Activated CD4-positive, alpha-beta T cell treated with anti-CD3 and anti-CD28 coated beads, Interleukin-2, amount 10 ng/mL, durations not matched to agents 7 days and 5 days (primary cell): ENCODE measurements at places on chromosomes 5 and 9. TPM values are rescaled to one million over a fixed set of nuclear protein-coding genes. Genes with fewer than 3 reads are reported as not detected.

GRCh38 chr5:96229188-96229587 is 203.9 kb downstream of the PCSK1 start:
- no peak for DNase-seq

DNA sequence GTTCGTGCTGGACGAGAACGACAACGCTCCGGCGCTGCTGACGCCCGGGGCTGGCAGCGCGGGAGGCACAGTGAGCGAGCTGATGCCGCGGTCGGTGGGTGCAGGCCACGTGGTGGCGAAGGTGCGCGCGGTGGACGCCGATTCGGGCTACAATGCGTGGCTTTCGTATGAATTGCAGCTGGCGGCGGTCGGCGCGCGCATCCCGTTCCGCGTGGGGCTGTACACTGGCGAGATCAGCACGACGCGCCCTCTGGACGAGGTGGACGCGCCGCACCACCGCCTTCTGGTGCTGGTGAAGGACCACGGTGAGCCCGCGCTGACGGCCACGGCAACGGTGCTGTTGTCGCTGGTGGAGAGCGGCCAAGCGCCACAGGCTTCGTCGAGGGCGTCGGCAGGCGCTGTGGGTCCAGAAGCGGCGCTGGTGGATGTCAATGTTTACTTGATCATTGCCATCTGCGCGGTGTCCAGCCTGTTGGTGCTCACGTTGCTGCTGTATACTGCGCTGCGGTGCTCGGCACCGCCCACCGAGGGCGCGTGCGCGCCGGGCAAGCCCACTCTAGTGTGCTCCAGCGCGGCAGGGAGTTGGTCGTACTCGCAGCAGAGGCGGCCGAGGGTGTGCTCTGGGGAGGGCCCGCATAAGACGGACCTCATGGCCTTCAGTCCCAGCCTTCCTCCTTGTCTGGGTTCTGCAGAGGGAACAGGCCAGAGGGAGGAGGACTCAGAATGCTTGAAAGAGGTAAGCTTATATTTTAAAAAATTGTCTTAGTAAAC is 2.2 kb downstream of the PCDHA13 start:
- DNase-seq = no peak

GRCh38 chr5:152953788-152954483 is 536.5 kb upstream of the GRIA1 start:
- no peak for DNase-seq

GRCh38 chr5:53469946-53470687 is 10.3 kb upstream of the FST start:
- no peak for DNase-seq

GRCh38 chr9:83234541-83234940 is 171.6 kb upstream of the RASEF start:
- DNase-seq = no peak

- no peak for DNase-seq
Measured at GRCh38 chr5:79792463-79792862, 102.8 kb downstream of the CMYA5 start.

GRCh38 chr5:148831590-148832565 is 5.5 kb downstream of the ADRB2 start:
- DNase-seq = no peak

DNA sequence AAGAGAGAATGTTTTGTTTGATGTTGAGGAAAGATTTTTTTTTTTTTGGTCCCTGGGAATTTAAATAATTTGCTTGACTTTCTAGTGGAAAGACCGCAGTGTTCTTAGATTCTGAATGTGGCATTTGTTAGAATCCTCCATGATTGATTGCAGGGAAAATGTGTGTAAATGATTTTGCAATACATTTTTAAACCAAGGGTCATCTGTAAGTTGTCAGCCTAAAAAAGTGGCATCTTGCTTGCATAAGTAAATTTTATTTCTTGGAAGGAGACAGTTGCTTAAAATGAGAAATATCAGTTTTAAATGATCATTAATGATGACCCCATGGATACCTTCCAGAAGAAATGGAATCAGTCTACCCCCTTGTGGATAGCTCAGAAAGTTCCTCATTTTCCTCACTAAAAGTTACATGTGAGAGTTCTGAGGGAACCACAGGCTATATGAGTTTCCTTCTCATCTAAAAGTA is 105.1 kb upstream of the SLC25A48 start:
- no peak for DNase-seq

- DNase-seq = no peak
Measured at GRCh38 chr5:108623826-108624225, 123.9 kb upstream of the FER start.

DNA sequence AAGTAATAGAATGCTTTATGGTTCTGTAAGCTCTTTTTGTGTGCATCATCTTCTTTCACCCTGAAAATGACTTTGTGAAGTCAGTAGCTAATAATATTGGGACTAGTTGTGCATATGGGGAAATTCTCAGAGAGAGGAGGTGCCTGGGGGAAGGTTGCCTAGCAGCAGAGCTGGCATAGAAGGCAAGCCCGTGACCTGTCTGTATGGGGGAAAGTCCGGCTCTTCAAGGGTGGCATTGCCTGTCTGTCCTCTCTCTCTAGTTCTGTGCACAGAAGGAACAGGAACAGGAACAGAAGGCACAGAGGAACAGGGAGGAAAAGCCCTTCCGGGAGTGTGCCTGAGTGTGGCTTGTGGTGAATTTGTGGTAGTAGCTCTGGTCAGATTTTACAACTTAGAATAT is 33.1 kb downstream of the SH3GL2 start:
- no peak for DNase-seq

GRCh38 chr9:133731876-133732638 is 6.1 kb downstream of the SARDH start:
- no peak for DNase-seq

SLC1A1 gene
- not detected for total RNA-seq

CCL19 gene
- not detected for total RNA-seq

ORM2 gene
- total RNA-seq = not detected

B4GALT1 gene
- 42.4 TPM for total RNA-seq

SPINK7 gene
- total RNA-seq = not detected
